ENCODE measurements at places on chromosomes 12 and 14.

DNA sequence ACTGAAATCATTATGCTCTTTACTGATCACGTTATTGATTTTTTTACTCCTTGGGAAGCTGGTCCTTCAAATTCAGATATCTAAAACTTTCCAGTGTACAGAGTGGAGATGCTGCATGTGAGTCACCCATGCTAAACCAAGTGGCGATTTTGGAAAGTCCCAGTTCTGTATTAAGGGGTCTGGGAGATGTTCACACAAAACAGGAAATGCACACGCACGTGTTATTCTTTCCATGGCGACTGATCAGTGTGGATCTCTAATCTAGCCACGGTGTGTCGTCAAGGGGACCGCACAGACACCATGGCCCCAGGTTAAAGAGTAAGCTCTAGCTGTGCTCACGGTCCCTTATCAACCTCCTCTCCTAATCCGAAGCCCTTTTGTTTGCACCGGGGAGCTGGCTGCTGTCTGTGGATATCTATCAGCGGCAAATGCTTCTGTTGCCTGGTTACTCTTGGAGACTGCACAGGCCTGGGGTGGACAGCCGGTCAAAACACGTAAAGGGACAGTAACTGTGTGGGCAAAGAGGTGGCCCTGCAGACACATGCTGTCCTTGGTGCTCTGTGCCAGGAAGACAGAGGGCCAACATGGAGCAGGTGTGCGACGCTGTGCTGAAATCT, 96.6 kb downstream of the RIMBP2 start:
- no peak for DNase-seq

GRCh38 chr12:95197636-95198035, 19.6 kb downstream of the FGD6 start:
- no peak for DNase-seq

DNA sequence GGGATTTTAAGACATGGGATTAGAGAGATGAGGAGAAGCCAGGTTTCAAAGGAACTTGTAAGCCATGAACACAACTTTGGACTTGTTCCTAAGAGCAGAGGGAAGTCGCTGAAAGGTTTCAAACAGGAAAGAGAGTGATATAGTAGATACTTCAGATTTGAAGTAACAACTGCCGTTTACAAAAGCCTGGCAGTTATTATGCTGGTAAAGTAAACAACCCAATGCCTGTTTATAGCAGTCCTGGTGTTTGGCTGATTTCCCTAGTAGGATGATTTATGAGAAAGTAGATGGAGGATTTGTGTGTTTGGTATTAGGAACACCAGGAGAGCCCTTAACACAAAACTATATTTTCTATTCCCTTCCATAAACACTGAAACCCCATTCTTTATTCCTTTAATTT, 285.7 kb downstream of the RMST start:
- DNase-seq = no peak

GRCh38 chr14:64612021-64612380, 62.2 kb downstream of the PPP1R36 start:
- no peak for DNase-seq

- DNase-seq = no peak
Measured at GRCh38 chr12:76312315-76312714, 35.9 kb downstream of the BBS10 start.

- no peak for DNase-seq
Measured at GRCh38 chr12:79162147-79162772, 297.7 kb downstream of the SYT1 start.

GRCh38 chr12:34107016-34107415, 84.7 kb downstream of the ALG10 start:
- no peak for DNase-seq

GRCh38 chr14:68737086-68737485, 55.8 kb downstream of the ZFP36L1 start:
- no peak for DNase-seq

DNA sequence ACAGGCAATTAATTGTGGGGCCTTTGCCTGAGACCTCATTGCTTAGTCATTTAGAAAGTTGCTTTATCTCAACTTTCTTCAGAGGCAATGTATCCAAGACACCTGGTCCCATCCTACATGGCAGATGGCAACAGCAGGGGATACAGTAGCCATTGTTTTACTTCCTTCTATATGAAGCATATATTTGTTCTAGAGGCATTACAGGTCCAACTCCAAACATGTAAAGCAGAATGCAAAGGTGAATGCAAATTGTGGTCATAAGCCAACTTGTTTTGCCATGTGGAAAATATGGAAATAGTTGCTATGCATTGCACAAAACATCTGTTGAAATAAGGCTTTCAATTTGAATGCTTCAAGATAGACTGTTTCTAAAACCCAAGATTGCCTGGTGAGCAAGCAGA, 109.8 kb upstream of the BCAT1 start:
- peak; percentile 17 for DNase-seq

DNA sequence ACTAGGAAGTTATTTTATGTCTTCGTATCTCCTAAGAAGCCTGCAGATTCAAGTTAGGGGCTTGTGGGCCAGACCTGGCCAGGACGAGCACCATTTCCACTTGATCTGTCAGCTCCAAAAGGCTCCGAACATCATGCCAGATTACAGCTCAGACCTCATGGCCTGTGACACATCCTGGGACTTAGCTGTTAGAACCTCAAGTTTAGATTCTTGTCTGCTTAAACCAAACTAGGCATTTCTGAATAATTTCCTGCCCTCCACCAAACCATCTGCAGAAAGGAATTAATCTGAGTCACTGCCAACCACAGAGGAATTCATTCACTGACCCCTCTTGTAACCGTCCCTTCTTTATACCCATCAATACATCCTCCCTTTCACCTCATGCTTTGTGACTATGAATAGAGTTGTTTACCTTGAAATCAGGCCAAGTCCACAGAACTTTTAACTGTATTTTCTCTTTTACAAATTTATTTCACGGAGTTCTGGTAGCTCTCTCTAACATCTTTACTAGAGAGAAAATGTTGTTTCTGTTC, 120.3 kb downstream of the FBXL14 start:
- DNase-seq = no peak

DNA sequence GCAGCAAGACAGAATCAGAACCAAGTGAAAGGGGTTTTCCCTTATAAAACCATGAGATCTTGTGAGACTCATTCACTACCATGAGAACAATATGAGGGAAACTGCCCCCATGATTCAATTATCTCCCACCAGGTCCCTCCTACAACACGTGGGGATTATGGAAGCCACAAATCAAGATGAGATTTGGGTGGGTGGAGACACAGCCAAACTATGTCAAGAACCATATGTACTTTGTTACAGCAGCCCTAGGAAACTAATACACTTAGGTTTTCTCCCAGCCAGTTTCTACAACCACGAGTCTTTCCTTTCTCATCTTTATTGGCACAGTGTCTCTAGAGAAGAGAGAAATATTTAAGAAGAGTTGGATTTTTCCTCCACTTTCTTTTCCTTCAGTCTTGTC, 72.6 kb downstream of the BTG1 start:
- no peak for DNase-seq

DNA sequence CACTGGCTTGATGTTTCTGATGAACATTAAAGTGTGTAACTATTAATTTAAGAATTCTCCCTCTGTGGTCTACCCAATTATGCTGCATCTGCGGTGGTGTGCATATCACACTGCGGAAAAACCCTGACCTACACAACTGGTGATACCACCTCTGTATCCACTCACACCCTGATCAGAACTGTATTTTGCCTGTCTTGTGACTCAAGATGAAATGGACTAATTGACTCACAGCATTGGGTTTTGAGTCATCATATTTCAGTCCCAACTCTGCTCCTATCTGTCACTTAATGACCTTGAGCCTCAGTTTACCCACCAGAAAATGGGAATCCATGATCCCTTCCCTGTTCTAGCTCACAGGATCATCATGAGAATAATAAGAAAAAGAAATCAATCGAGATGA, 65.6 kb downstream of the NUAK1 start:
- no peak for DNase-seq

GRCh38 chr14:63182968-63183367, 21.3 kb upstream of the RHOJ start:
- no peak for DNase-seq

GRCh38 chr14:75432411-75432810, 4.6 kb downstream of the JDP2 start:
- no peak for DNase-seq

DNA sequence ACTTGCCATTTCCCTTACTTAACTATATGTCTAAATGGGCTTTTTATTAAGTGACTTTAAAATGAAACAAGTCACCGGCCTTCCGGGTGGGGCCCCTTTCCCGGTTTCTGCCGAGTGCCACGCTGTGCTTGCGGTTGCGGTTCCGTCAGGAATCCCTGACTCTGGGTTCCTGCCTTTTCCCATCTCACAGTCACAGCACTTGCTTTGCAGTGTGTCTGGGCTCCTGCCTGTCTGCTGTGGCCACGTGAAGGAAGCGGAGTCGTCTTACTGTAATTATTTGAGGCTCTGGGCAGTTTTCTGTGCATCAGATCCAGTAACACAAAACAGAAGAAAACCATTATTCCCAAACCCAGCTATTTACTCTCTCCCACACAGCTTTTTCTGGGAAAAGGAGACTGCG, 44.0 kb upstream of the FRMD6 start:
- no peak for DNase-seq

DNA sequence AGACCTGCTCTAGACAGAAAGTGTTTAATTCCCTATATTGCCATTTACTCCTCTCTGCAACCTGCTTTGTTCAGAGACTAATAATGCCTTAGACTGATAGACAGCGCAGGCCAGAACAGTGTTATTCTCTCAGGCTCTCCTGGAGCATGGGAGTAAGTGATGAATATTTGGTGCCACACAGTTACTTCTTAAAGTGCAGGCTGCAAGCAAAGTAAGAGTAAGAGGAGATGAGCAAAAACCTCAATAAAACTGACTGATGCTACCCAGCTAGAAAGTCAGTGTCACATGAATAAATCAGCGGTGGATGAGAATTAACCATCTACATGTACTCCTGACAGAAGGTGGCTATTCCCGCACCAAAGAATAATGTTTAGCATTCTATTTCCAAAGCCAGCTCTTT, 9.9 kb downstream of the TRIM9 start:
- DNase-seq = no peak

GRCh38 chr12:105272814-105273416, 36.9 kb upstream of the APPL2 start:
- DNase-seq = no peak

Data from NCI-H1694 (cell line).